NCI-H226 (cell line): ENCODE measurements at places on chromosomes 2 and 18.

DNA sequence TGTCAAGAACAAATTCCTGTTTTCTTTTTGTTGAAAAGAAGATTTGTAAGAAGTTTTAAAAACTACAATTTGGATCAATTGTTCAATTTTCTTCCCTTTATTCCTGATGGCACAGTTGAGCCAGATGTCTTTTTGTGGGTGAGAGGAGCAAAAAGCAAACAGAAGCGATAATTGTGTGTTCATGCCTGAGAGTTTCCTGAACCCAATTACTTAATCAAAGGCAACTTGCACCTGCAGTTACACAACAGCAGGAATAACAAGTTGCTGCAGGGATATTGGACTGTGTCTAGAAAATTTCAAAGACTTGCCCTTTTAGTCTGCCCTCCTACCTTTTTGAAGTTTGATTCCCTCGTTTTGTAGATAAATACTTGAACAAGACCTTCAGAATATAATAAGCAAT lies 383.6 kb downstream of the DSEL start:
- DNase-seq = no peak

DNA sequence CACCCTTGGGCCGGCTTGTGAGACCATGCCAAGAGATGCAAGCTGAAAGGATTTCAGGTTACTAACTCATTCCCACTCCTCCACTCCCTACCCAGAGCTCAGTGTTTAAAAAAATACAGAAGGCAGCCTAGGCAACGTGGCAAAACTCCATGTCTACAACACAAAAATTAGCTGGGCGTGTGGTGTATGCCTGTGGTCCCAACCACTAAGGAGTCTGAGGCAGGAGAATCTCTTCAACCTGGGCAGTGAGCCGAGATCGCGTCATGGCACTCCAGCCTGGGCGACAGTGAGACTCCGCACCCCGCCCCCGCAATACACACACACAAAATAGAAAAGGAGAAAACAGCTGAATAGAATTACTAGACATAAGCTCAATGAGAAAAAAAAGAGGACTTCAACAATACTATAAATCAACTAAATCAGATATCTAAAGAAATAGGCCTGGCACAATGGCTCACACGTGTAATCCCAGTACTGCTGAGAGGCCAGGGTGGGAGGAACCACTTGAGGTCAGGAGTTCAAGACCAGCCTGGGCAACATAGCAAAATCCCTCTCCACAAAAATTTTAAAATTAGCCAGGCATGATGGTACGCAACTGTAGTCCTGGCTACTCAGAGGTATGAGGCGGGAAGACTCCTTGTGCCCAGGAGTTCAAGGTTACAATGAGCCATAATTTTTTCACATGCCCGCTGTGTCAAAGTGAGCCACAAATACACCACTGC lies 10.1 kb downstream of the IWS1 start:
- peak; percentile 90 for DNase-seq

DNA sequence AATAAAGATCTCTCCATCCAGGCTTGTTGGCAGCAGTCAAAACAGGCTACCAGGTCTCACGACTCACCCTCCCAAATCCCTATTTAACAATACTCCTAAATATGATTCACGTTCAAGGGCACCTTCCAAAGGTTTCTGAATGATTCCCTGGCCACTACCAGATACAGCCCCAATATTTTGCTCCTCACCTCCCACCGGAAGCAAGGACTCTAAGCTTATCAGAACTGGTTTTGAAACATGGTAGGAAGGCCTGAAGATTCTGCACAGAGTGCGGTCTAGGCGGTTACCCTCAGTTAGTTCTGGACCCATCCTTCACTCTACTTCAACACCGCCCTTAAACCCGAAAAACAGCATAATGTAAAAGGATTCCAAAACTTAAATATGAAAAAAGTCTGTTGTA lies 5.2 kb downstream of the PPP4R1 start:
- DNase-seq = no peak

DNA sequence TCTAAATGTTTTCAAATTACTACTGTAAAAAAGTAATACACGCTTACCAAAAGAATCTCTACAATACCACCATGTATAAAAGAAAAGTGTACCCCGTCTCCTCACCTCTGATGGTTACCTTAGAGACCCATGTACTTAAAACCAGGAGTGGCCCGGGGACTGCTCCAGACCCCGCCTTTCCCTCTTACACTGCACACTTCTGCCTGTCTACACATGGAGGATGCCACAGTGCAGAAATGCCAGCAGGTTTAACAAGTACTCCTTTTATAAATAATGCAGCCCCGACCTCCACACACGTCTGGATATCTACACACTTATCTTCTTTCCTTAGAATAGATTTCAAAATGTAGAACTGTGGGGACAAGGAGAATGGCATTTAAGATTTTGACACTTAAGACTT lies 5.3 kb downstream of the HDAC4 start:
- no peak for DNase-seq

DNA sequence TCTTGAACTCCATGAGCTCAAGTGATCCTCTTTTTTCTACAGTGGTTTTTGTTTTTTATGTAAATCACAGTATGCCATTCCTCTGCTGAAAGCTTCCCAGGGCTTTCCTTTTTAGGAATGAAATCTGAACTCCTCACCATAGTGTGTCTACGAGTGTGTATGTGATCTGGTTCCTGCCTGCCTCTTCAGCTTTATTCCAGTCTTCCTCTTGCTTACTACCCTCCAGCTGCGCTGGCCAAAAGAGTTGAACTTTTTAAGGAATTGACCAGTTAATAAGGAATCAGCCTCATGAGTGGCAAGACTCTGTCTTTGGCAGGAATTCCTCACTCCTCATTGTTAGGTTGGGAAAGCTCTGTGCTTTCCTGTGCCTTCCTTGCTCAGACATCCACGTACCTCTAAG lies 4.0 kb downstream of the CCT7 start:
- no peak for DNase-seq

GRCh38 chr2:126866451-126866850 lies 32.2 kb upstream of the TEX51 start:
- DNase-seq = no peak

GRCh38 chr2:242057379-242058040 lies 188.0 kb downstream of the RTP5 start:
- no peak for DNase-seq

GRCh38 chr2:210159059-210159458 lies 12.2 kb downstream of the KANSL1L start:
- no peak for DNase-seq

DNA sequence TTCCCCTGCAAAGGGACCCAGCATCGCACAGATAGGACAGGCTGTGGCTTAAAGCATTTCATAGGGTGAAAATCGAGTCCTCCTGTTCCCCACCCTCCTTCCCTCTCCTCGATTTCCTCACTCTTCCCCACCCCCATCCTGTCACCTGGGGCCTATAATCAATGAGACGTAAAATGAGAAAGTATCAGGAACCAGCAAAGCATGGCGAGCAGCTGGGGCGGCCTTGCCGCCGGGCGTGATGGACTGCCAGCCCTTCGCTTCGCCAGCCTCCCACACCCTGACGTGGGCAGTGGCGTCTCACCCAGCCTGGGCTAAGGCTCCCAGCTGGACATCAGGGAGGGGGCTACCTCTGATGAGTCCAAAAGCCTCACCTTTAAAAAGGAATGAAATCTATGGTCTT lies 11.1 kb downstream of the SLC30A3 start:
- no peak for DNase-seq

GRCh38 chr2:172931256-172931894 lies 144.3 kb upstream of the MAP3K20 start:
- peak; percentile 78 for DNase-seq

- no peak for DNase-seq
Measured at GRCh38 chr2:189624648-189625355, 36.5 kb upstream of the ASNSD1 start.

DNA sequence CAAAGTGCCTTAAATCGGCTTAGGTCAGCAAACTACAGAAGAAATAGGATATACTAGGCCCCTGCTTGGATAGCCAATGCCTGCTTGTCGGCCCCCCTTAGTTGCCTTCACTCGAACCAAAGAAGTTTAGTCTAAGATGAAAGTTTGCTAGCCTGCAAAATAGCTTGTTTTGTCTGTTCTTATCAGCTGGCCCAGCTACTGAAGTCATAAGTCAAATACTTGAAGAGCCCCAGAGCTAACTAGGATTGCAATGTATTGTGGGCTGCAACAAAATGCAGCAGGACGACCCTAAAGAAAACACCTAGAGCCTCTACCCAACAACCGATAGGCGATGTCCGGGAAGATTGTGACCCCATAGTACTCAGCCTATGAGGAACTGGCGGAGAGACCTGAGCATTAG lies 183.5 kb upstream of the HS6ST1 start:
- DNase-seq = no peak

- no peak for DNase-seq
Measured at GRCh38 chr18:76604935-76605240, 109.8 kb upstream of the ZNF516 start.

- DNase-seq = no peak
Measured at GRCh38 chr2:137050949-137051348, 285.6 kb downstream of the THSD7B start.

DNA sequence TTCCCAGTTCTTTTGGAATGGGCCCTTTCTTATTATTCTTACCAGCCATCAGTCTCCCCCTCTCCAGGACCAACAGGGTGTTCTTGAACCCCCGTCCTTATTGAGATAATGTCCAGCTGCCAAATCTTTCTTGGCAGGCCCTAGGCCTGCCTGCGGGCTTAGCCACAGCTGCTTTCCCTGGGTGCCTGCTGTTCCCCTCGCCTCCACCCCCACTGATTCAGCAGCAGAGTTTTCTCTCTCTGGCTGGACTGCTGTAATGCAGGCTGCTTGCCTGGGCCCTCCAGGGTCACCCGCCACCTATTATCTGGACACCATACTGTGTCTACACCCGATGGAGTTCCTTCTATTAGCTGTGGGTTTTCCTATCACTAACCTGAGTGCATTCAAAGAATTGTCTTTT lies 395.4 kb upstream of the ATP5MC3 start:
- DNase-seq = no peak

DNA sequence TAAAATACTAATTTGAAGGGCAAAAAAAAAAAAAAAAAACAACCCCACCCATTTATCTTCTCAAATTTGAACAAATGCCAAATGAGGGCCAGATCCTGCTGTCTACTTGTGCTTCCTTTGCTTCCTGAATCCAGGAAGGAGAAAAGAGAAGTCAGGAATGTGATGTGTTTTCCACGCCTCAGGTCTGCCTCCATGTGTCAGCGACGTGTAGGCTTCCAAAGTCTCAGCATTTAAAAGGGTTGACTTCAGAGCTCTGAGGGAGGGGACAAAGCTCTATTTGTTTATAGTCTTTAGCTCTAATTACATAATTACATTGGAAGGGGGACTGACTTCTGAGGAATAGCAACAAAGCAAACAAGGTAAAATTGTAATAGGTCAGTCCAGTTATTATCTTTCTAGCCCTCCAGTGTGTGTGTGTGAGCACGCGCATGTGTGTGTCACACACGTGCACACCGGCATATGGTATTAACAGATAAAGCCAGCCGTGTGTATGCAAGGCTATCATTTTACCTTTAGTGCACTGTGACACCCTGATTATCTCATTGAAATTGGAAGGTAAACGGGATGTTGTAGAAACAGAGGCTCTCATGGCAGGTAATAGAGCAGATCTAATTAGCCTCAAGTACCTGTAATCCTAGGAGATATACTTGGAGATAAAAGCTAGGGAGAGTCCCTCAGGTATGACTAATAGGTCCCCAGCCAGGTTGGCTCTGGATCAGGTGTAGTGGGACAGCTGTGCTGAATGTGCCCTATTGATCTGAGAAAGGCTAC lies 911.4 kb upstream of the ZEB2 start:
- no peak for DNase-seq

- peak; percentile 95 for DNase-seq
Measured at GRCh38 chr2:149994057-149994728, 406.6 kb upstream of the MMADHC start.

- DNase-seq = no peak
Measured at GRCh38 chr2:85459771-85460170, 41.3 kb downstream of the SH2D6 start.

DNA sequence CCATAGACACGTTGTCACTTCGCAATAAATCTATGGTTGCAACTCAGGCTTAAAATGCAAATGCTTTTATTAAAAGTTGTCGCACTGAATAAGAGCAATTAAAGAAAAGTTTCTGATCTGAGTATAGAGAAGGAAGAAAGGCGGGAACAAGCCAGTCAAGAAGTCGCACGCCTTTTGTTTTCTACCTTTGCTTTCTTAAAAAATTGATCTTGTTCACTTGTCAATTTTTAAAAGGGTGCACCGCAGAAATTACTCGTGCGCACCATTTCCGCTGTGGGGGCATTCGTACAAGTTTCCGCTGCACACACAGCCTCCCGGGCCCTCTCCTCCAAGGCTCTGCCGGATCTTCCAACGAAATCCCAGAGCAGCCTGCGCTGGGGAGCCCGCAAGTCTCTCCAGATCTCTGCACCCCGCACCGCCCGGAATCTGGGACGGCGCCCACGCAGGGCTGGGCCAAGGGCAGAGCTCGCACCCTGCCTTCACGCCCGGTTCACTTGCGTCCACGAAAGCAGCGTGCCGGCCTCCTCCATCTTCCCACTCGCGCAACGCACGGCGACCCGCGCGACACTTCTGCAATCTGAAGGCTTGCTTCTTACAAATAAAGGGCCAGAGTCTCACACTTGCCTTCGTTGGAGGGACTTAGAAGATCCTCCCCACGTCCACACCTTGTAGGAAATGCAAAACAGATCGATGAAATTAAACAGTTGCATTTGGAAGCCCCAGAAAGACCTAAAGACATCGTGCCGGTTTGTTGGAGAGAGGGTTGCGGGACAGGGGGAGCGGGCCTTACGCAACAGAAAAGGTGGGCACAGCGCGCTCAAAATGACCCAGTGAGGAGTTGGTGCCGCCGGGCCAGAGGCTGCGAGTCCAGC lies 2.6 kb upstream of the SALL3 start:
- DNase-seq = no peak

GRCh38 chr2:16281451-16282335 lies 341.3 kb downstream of the MYCN start:
- DNase-seq = peak; percentile 58

DNA sequence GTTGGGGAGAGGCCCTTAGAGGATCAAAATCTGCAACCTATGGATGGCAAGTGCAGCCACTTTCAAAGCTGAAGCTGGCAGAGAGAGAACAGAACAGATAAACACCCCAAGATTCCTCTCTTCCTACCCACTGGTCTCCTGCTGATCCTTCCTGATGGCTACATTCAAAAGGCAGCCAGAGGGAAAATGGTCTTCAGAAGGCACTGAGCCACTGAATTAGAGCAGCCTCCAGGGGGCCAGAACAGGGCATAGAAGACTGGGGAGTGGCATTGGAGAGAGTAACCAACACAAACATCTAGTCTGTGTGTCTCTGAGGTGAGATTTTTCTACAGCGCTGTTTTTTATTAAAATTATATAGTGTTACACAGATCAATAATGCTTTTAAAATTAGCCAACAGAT lies 432.6 kb downstream of the PARD3B start:
- DNase-seq = no peak

GRCh38 chr2:16728351-16729136 lies 62.9 kb upstream of the CYRIA start:
- no peak for DNase-seq

GRCh38 chr2:59233448-59233847 lies 992.3 kb upstream of the FANCL start:
- no peak for DNase-seq
